CD14-positive monocyte (primary cell): ENCODE measurements at places on chromosomes 7 and 10.

DNA sequence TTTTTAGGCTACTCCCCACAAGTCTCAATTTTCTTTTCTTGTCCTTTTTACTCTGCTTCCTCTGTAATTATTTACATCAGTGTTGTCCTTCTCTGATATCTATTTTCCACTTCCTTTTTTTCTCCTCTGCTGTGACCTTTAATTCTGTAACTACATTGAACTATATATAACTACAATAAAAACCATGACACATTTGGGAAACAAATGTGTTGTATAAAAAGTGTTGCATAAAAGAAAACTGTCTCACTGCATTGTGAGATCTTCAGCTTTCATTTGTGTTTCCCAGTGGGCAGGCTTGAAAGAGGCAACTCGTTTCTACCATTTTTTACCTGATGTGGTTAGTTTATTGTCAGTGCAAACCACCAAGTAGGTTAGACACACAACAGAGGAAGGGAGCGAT is 483.9 kb upstream of the NRP1 start:
- no peak for DNase-seq

- no peak for DNase-seq
Measured at GRCh38 chr7:70582927-70583895, 548.7 kb upstream of the GALNT17 start.

DNA sequence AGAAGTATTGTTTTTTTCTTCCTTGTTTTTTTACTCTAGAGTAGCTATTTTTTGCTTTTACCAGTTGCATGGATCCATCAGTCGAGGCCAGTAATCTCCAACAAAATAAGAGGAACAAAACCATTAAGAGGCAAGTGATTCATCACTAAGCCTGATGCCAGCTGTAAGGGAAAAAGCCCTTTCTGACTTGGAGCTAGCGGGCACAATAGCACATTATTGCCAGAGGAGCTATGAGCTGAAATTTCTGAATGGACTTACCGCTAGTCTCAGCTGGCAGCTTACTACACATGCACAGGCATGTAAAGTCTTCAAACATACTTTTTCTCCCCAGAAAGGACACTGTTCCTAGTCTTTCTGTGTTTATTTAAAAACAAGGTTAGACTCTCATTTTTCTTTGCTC is 41.6 kb upstream of the PTPRZ1 start:
- DNase-seq, result no peak

GRCh38 chr10:71380841-71381240 is 15.9 kb upstream of the CDH23 start:
- no peak for DNase-seq
